HepG2 (cell line): ENCODE measurements at places on chromosomes 2 and 18. TPM values are rescaled to one million over a fixed set of nuclear protein-coding genes. Genes with fewer than 3 reads are reported as not detected.

DNA sequence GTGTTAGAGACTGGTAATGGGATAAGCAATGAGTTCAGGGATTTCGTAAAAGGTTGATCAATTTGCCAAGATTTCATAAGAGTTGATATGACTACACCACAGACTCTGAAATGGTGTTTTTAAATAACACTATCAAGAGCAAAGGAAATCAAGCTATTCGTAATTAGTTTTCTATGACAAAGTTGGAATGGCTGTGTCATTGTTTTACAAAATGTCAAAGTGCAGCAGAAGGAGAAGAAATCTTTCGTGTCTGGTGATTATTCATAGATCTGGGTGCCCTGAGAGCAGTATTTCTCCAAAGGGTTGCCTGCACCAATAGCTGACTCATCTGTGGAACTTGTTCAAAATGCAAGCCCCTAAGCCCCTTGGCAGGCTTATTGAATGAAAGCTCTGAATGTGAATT, 70.1 kb downstream of the NABP1 start:
- DNase-seq, result no peak

DNA sequence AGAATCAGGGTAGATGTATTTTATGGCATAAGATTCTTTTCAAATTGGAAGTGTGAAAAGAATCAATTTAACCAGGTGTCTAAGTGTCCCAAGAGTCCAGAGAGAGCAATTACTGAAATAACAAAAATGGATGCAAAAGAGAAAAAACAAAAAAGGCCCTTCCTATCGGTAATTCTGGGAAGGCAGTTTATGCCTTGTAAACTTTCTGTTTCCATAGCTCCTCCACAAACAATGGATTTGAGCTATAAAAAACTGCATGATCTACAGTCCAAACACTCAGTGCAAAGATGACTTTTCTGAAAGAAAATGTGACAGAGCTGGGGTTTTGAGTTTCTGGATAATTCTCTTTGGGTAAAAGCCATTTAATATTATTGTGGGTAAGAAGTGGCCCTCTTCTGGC, 366.1 kb downstream of the EN1 start:
- no peak for DNase-seq

CWC22 gene
- total RNA-seq, result 29.2 and 52.2 TPM in 2 replicates

DNA sequence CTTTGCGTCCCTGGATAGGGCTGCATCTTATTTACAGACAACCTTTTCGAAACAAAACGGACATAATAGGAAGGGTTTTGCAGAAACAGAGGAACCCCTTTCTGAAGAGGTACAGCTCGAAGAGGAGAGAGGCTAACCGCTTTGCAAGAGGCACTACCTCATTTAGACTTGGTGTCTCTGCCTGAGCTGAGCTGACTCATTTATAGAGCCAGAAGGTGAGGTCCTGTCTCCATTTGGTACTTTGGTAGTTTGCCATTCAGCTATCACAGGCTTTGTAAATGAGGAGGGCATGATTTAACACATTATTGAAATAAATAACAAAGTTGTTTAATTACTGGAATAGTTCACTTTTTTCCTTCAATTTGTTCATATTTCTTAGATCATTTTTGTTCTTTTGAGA, 2.2 kb upstream of the NXPH2 start:
- no peak for DNase-seq

DNA sequence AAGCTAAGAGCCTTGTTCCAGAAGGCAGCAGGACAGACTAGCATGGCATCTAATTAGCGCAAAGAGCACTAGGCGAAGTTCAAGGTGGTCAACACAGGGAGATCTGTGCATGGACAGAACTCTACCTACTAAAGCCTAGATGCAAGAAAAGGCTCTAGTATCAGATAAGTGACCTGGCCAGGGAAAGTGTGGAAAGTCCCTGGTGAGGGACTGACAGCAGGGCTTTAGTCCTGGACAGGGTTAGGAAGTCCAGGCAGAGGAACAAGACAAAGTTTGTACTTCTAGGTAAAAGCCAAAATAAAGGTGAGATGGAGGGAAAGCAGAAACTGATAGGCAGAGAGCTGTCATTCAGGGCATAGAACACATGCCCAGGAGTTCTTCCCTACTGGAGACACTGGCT, 45.0 kb upstream of the PCBP1 start:
- no peak for DNase-seq

GRCh38 chr2:43220229-43220751, 6.1 kb downstream of the ZFP36L2 start:
- no peak for DNase-seq

GRCh38 chr2:113133704-113134598, 6.6 kb downstream of the IL1RN start:
- DNase-seq, result no peak

DNA sequence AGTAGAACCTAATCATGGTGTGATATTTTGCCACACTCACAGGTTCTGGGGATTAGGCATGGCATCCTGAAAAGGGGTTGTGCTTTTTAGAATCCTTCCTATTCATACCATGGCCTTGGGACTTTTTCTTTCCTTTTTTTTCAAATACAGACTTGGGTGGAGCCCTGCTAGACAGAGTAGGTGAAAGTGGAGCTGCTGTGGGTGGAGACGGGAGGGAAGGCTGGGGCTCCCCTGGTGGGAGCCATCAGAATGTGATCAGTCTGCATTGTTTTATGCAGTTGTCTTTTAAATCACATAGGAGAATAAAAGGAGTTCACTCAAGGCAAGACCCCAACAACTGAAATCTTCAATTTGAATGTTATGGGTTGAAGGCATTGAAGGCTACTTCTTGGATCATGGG, 130.2 kb downstream of the VAPA start:
- no peak for DNase-seq

- no peak for DNase-seq
These were observed 15.4 kb downstream of the ARHGAP28 start for GRCh38 chr18:6744816-6745455.

MYOM1 gene
- total RNA-seq, result 0.46 and 1.0 TPM in 2 replicates

- no peak for DNase-seq
These were observed 563.9 kb downstream of the TMX3 start for GRCh38 chr18:68150961-68151360.

DNA sequence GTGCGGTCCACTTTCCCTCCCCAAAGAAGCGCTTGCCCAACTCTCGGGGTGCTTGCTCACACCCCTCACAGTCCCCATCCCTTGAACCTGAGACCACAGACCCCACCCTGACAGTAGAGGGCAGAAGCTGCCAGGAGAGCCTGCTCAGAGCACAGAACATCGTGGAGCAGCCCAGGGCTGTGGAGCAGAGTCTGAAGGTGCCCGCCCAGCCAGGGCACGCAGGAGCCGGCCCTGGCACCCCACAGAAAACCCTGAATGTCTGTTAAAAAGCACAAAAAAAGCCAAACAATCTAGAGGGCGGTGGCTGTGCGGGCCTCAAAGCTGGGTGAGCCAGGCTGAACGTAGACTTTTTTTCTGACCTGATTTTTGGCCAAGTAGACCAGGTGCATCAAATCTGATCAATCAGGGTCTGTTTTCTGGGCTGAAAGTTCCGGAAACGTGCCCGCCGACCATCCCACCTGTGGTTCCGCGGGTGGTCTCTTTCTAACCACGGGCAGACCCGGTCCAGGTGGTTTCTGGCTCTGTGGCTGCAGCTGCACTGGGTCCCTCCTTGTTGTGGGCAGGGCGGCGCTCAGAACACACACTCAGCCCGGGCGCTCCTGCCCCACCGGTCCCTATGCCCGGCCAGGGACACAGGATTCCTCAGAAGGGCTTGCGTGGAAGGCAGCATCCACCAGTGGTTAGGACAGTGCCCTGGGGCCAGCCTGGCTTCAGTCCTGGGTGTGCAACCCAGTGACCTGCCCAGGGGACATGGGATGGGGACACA, 66.3 kb downstream of the SLC66A2 start:
- no peak for DNase-seq

GRCh38 chr18:75211626-75211952, 992 bp downstream of the TSHZ1 start:
- no peak for DNase-seq

- DNase-seq, result no peak
These were observed 441.9 kb upstream of the PKDCC start for GRCh38 chr2:41605914-41606313.

GMCL1 gene
- total RNA-seq, result 18.7 and 24.0 TPM in 2 replicates

DNA sequence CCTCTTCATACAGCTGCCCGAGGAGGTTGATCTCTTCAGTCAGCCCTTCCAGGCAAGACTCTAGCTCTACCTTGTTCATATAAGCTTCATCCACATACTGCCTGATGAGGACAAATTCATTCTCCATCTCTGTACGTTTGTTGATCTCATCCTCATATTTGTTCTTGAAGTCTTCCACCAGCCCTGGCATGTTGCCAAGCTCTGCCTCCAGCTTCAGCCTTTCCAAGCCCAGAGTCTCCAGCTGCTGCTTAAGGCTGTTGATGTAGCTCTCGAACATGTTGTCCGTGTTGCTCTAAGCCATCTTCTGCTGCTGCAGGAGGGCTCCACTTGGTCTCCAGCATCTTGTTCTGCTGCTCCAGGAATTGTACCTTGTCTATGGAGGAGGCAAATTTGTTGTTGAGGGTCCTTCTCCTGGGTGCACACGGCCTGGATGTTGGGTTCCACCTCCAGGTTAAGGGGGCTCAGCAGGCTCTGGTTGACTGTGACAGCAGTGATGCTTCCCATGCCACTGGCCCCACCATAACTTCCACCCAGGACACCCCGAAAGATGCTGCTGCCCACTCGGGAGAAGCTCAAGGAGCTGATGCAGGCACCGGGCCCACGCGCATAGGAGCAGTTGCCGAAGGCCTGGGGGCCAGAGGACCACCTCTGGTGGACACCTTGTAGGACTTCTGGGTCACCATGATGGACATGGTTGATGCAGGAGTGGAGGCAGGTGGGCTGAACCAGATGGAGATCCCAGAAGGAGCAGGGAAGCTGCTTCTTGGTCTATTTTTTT, 30.3 kb downstream of the ICA1L start:
- DNase-seq, result no peak

DNA sequence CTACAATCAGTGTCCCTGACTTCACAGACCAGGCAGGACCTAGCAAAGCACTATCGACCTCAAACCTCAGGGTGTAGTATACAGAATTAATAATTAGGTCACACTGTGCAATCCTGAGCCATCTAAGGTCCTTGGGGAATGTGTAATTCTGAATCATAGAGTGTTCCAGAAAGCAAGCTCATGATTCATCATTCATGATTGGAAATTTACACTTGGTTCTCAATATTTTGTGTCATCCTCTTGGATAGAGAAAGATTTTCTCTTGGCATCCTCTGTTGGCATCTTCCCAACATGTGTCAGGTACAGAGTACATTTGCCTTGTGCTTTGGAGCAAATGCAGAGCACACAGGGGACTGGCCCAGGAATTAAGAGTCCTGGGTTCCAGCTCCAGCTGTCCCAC, 245.0 kb upstream of the NT5C1B start:
- DNase-seq, result no peak

GRCh38 chr2:193868833-193869232, 1674.1 kb upstream of the TMEFF2 start:
- DNase-seq, result no peak

- no peak for DNase-seq
These were observed 135.1 kb upstream of the TFPI start for GRCh38 chr2:187689372-187689771.

- DNase-seq, result no peak
These were observed 218.1 kb downstream of the ZNF521 start for GRCh38 chr18:25133879-25134278.

GRCh38 chr2:204321910-204322751, 223.1 kb upstream of the PARD3B start:
- DNase-seq, result no peak

- peak; percentile 76 for DNase-seq
These were observed 23.9 kb downstream of the MEP1B start for GRCh38 chr18:32213693-32214092.

DNA sequence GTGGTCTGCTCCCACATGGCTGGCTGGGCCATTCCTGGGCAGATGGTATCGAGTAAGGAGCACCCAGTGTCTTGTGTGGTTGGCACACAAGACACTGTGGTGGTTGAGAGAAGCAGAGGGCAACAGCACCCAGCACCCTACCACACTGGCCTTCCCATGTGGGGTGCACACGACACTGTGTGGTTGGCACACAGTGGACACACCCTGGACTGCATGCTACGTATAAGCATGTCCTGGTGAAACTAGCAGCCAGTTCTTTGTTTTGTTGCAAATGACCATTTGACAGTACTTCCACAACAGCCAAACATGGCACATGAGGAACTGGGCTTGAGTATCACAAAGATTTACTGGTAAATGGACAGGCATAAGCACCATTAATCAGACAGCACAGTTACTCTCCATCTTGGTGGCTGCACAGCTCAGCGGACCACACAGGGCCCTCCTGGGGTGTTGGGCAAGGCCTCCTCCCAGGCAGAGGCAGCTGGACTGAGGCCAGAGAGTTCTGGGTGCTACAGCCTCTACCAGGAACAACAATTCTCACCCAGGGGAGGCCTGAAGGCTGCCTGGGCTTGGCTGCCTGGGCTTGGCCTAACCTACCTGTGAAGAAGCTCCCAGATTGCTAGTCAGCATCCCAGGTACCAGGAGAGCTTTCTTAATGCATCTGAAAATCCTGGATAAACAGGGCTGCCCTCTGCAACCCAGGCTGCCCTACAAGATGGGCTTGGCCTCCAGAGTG, 59.3 kb upstream of the ALPP start:
- DNase-seq, result no peak

CD207 gene
- 0.09 and 0.27 TPM in 2 replicates for total RNA-seq

AFG3L2 gene
- total RNA-seq, result 86.3 and 86.9 TPM in 2 replicates
